Stimulated activated CD4-positive, alpha-beta T cell treated with anti-CD3 and anti-CD28 coated beads, Interleukin-4, amount 100 ng/mL, for 1 hour (primary cell): ENCODE measurements at places on chromosomes 16 and 17.

GRCh38 chr17:59753522-59754467 lies 46.3 kb downstream of the VMP1 start:
- DNase-seq, result no peak

GRCh38 chr16:78673884-78674283 lies 574.4 kb downstream of the WWOX start:
- DNase-seq, result no peak

- DNase-seq, result no peak
Observed at GRCh38 chr16:88337021-88337420, 45.7 kb upstream of the ZNF469 start.

DNA sequence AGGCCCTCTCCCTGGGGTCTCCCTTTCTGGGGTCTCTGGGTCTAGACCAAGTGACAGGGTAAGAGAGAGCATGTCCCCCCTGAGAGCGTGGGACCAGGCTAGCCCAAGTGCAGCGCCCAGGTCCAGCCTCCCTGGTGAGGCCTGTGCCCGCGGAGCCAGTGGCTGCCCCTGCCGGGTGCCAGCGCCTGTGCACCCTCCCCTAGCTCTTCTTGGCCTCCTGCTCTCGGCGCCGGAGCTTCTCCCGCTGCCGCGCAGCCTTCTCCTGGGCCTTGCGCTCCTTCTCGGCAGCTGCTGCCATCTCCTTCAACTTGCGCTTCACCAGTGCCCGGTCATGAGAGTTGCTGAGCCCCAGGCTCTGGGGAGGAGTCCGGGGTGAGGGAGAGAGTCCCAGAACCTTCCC lies 17.3 kb downstream of the SAMD14 start:
- DNase-seq, result no peak

- peak; percentile 24 for DNase-seq
Observed at GRCh38 chr17:79752175-79752574, 21.4 kb downstream of the ENPP7 start.

GRCh38 chr17:57174591-57174990 lies 81.7 kb upstream of the MSI2 start:
- DNase-seq, result no peak

DNA sequence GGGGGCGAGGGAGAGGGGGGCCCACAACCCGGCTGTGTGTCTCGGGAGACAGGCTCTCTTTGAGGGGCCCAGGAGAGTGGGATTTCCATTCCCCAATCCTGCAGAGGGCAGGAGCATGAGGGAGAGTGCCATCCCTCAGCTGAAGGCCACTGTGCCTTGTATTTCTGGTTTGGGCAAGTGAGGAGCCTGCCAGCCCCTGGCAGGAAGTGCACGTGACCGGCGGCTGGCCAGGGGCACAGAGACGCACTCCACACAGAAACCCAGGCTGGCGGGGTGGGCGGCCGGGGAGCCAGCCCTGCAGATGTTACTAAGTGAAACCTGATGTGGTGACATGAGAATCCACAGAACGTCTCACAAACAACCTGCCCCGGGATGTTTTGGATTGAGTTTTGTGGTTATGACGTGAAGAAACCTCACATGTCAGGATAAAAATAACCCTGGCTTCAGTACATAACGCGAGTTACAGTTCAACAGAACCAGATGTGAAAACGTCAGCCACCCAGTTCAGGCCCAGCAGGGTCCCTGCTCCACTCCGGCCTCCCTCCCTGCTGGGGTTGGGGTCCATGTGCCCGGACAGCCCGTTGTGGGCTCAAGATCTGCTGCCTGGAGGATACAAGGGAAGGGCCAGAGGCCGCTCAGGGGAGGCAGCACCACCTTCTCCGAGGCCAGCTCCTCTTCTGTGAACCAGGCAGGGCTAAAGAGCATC lies 51.7 kb upstream of the MTSS2 start:
- peak; percentile 58 for DNase-seq

DNA sequence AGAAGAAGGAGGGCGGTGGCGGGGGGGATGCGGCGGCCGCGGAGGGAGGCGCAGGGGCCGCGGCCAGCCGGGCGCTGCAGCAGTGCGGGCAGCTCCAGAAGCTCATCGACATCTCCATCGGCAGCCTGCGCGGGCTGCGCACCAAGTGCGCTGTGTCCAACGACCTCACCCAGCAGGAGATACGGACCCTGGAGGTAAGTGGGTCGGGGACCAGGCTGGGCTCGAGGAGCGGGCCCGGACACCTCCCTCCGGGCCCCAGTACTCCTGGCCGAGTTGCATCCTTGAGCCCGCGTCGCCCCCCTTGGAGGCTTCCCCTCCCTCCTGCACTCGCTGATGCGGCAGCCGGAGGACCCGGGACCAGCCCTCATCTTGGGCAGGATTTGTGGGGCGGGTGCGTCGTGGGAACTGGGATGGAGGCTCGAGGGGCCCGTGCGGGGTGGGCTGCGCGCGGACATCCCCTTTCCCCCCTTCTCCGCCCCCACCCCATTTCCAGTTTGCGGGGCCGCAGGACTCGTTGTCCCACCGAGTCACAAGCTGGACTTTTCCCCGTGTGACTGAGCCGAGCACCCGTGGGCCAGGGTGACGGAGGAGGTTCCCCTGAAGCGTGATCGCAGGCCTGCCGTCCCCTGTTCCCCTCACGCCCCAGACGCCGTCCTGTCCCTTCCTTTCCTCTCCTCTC lies 572 bp downstream of the KSR1 start:
- DNase-seq, result no peak

- no peak for DNase-seq
Observed at GRCh38 chr17:6365200-6365943, 69.5 kb downstream of the AIPL1 start.

DNA sequence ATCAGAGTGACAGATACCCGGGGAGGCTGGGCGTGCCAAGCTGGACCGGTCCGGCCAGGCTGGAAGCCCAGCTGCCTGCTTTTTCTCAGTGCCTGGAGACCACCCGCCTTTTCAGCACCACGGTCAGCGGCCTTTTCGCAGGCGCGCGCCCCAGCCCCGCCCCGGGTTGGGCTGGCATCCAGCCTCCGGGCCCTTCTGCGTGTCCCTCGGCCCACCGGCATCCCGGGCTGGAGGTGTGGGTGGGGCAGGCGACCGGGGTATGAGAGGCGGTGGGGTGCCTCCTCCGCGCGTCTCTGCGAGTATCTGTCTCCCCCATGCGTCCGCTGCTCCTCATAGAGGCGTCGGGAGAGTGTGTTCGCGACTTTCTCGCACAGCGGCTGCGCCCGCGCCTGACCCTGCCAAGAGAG lies 102.5 kb downstream of the MRM1 start:
- DNase-seq, result peak; percentile 60

DNA sequence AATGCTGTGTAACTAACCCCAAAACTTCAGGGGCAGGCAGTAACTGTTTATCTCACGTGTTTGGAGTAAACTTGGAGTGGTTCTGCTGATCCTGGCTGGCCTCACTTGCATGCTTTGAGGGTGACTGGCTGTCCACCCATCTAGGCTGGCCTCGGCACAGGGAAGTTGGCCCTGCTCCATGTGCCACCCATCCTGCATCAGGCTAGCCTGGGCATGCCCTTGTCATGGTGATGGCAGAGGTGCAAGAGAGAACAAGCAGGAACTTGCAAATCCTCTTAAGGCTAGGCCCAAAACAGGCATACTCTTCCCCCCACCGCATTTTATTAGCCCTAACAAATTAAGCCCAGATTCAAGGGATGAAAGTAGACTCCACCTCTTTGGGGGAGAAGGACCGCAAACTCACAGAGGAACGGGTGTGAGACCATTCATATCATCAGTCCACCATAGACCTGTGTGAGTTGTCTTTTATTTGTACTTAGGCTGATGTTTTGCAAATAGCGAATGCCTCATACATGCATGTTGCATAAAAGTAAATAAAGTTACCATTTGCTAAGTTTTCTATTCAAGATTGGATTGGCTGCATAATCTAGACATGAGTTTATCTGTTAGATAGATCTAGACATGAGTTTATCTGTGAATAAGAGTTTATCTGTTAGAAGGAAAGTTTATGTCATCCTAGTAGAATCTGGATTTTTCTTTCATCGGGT lies 221.0 kb downstream of the CCDC182 start:
- no peak for DNase-seq

DNA sequence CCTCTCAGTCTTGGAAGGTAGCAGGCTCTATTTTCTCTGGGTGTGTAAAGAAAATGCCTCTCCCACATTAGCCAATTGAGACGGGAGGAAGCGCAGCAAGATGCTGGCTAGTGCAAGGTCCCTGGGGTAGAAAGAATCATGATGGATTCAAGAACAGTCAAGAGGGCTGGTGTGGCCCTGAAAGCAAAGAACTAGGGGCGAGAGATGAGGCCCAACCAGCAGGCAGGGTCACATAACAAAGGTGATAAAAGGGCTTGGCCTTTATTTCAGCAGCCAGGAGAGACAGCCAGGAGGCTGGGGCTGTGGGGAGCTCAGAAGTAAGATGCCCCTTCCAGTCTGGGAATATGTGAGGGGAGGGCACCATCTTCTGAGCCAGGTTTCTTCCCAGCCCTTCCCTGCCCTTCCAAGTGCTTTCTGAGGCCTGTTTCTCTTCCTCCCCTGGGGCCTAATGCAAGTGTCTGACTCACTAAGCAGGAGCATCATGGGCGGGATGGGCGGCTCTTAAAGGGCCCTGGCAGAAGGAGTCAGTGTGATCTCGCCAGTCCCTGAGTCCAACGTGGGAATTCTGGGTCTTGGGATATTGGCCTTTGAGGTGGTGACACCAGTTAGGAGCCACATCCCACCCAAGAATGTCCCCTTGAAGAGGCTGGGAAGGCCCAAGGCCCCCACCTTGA lies 3.9 kb upstream of the NLRC5 start:
- DNase-seq, result peak; percentile 39

DNA sequence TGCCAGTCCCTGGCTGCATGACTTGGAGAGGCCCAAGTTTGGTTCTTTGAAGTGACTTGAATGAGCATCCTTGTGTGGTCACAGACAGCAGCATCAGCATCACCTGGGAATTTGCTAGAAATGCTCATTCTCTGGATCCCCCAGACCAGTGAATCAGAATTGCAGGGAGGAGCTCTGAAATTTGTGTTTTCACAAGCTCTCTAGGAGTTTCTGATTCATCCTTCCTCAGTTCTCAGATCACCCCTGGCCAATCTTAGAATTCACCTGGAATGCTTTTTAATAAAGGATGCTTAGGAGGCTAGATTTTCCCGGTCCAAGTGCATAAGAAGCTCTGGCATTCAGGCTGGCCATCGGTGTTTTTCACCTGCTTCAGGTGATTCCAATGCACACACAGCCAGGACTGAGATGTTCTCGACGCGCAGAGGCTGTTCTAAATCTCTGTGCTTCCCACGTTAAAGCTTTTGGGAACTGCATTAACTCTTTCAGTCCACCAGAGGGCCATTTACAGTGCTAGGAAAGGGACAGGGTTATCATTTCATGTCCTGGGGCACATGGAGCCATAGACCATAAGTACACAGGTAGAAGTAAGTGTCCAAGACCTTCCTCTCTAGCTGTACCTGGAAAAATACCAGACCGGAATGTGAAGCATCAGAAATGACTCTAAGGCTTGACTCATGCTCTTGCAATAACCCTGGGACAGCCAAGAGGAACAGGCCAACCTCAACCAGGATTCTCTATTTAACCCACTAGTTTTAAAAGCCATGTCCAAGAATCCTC lies 85.7 kb upstream of the XYLT1 start:
- DNase-seq, result no peak

- DNase-seq, result no peak
Observed at GRCh38 chr17:9904277-9905077, 594 bp downstream of the RCVRN start.

- no peak for DNase-seq
Observed at GRCh38 chr16:28110074-28110473, 46.6 kb upstream of the GSG1L start.
